ENCODE measurements at places on chromosomes 1 and 21. TPM values are rescaled to one million over a fixed set of nuclear protein-coding genes. Genes with fewer than 3 reads are reported as not detected.

MTARC1 gene
- 2.5 TPM for total RNA-seq

NPHS2 gene
- not detected for total RNA-seq

CHI3L1 gene
- 339 TPM for total RNA-seq

ATP6V1G3 gene
- total RNA-seq, result not detected

SKI gene
- total RNA-seq, result 35.6 TPM

IL20 gene
- total RNA-seq, result not detected

MRPS14 gene
- 13.5 TPM for total RNA-seq

SYCP1 gene
- total RNA-seq, result not detected

ZBTB8A gene
- total RNA-seq, result 8.0 TPM

FNDC5 gene
- 0.37 TPM for total RNA-seq

EPHX1 gene
- 16.6 TPM for total RNA-seq

KLHDC7A gene
- not detected for total RNA-seq

POU3F1 gene
- 0.09 TPM for total RNA-seq

PGLYRP4 gene
- total RNA-seq, result not detected

RNU1-2 gene
- under 0.01 TPM for total RNA-seq

PLA2G2C gene
- not detected for total RNA-seq

GUCA2A gene
- total RNA-seq, result not detected

ADCY10 gene
- total RNA-seq, result 0.05 TPM

OR2M3 gene
- total RNA-seq, result not detected

C1orf94 gene
- not detected for total RNA-seq

All from smooth muscle cell of the umbilical artery (primary cell).